ENCODE measurements at places on chromosomes 5 and 9.

GRCh38 chr5:35153375-35153932, 76.8 kb downstream of the PRLR start:
- no peak for DNase-seq

DNA sequence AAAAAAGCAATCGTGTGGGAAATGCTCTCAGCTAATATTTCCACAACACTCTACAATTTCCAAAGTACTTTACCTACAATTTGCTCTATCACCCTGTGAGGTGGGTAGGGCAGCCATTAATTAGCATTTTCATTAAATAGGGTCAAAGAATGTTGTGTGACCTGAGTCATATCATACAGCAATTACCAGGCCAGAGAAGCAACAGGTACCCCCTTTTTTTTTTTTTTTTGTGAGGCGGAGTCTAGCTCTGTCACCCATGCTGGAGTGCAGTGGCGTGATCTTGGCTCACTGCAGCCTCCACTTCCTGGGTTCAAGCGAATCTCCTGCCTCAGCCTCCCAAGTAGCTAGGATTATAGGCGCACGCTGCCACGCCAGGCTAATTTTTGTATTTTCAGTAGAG, 108.8 kb upstream of the RETREG1 start:
- DNase-seq, result no peak

DNA sequence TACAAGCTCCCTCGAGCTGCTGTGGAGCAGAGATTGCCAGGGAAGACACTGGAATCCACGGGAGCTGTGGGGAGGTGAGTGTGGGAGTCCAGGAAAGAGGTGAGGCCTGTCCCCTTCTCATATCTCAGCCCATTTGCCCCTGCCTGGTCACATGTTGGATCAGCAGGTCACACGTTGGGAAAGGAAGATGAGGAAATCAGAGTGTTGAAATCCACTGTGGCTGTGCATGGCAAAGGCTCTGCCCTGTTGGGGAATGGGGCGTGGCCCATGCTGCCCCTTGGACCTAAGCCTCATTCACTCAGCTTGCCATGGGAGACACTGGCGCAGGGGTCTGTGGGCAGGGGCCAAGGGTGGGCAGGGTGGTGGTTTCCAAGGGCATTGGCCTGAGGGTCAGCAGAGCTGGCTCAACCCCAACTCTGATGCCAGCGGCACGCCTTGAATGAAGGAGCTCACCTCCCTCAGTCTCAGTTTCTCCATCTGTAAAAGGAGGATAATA, 85.4 kb upstream of the CPEB4 start:
- peak; percentile 83 for DNase-seq

- no peak for DNase-seq
These were observed 588.7 kb upstream of the CDH6 start for GRCh38 chr5:30604648-30605262.

GRCh38 chr5:98774192-98775033, 950 bp downstream of the RGMB start:
- peak; percentile 68 for DNase-seq

DNA sequence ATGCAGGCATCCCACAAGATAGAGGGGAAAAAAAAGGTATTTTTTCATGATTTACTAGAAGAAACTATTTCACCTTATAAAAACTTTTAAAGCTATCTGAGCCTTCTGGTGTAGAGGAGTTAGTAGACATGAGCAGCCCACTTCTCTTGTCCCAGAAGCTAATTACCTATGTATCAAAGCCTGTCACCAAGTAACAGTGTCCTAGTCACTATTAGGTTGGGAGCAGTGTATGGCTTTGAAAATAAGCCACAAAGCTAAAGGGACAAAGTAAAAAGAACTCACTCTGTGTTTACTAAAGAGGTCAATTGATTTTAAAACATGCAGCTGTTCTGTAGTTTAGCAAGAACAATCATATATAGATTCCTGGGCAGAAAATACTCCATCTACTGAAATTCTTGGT, 1286.1 kb downstream of the PTPRD start:
- DNase-seq, result no peak

- DNase-seq, result no peak
These were observed 246.9 kb downstream of the FBXL7 start for GRCh38 chr5:15746833-15747232.
